ENCODE measurements at places on chromosomes 4 and X. TPM values are rescaled to one million over a fixed set of nuclear protein-coding genes. Genes with fewer than 3 reads are reported as not detected.

GRCh38 chr4:47213106-47213505 is 181.7 kb downstream of the GABRB1 start:
- DNase-seq: no peak

- no peak for DNase-seq
These were observed 64.0 kb upstream of the ACSL1 start for GRCh38 chr4:184889666-184890335.

- DNase-seq: peak; percentile 75
These were observed 40.0 kb upstream of the IRF2 start for GRCh38 chr4:184514121-184514988.

ZNF732 gene
- total RNA-seq: 2.0 TPM

DNA sequence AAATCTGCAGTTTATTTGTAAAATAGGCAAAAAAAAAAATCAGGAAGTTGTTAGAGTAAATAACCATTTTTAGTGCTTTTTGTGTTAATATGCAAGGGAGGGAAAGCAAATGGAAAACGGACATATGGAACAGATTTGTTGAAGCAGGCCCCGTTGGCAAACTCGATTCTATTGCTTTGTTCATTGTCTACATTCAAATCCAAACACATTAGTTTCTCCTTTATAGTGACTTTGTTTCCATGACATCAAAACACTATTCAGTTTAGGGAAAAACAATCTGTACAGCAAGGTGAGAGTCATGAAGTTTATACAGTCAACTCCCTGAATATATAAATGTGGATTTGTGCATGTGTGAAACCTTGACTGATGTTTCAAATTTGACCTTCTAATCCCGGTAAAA is 142.2 kb downstream of the FAM47A start:
- no peak for DNase-seq
